Retinal pigment epithelial cell (primary cell): ENCODE measurements at places on chromosomes 6 and 20.
A peak's percentile ranks its signal among the peaks of the same experiment; 100 is the strongest.

DNA sequence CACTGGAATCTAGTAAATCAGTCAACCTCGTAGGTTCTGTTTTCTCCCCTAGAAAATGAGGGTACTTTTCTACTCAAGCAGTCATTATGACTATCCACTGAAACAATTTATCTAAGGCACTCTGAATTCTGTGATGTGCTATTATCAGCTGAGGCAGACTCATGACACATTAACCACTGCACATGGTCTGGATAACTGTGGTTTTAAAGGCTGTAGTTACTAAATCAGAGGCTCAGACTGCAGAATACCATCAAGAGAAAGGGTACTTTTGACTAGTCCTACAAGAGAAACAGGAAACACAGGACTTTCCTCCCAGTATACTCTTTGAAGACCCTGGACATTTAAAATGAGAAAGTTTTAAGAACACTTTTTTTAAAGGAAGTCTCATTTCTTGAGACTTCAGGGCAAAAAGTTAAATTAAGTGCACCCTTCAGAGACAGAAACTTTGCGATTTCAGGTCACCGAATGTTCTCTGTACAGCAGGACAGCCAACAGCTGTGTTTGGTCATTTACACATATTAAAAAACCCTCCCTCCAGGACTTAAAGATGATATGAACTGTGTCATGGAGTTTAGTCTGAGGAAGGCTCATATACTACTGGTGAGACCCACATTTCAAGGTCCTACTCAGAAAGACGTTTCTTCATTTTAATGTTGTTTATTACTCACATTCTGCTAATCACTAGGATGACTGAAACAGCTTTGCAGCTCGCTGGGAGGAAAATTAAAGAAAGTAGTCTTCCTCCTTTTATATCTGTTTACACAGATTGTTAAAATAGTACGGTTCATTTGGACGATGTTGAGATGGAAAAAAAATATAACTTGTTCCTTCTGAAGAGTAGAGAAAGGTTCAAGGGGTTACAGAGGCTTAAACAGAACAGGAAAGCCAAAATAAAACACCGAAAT, 19.9 kb downstream of the ATXN1 start:
- peak; percentile 82 for DNase-seq

DNA sequence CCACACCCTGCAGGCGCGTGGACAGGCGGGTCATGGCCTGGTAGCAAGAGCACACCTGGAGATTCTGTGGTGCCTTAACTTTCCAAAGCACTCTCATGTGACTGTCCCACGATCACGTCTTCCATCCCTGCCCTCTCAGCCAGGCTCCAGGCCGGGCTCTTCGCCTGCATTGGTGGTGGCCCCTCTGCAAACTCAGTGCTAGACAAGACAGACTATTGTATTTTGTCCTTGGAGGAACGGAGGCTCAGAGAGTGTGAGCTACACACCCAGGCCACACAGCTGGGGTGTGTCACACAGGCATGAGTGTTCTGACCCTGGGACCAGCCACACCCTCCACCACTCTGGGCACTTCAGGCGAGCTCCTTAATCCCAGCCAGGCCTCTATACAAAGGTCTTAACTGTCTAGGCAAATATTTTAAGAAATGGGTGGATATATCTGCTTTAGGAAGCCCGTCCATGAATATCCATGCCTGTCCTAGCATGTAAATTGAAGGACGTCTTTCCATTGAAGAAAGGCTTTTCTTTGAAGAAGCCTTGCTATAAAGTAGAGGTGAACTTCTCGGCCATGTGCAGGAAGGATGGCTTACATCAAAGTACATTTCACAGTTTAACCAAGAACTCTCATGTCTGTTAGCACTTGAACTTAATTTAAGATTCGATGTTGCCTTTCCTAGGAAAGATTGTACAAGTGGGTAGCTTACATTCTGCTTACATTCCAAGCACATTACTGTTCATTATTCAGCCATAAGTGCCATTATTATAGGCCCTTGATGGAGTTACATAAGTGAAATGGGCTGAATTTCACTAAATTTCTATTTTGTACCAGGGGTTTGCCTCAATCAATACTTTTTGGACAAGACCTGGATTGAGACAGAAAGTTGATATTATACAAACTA, 263.9 kb downstream of the DLL1 start:
- no peak for DNase-seq

DNA sequence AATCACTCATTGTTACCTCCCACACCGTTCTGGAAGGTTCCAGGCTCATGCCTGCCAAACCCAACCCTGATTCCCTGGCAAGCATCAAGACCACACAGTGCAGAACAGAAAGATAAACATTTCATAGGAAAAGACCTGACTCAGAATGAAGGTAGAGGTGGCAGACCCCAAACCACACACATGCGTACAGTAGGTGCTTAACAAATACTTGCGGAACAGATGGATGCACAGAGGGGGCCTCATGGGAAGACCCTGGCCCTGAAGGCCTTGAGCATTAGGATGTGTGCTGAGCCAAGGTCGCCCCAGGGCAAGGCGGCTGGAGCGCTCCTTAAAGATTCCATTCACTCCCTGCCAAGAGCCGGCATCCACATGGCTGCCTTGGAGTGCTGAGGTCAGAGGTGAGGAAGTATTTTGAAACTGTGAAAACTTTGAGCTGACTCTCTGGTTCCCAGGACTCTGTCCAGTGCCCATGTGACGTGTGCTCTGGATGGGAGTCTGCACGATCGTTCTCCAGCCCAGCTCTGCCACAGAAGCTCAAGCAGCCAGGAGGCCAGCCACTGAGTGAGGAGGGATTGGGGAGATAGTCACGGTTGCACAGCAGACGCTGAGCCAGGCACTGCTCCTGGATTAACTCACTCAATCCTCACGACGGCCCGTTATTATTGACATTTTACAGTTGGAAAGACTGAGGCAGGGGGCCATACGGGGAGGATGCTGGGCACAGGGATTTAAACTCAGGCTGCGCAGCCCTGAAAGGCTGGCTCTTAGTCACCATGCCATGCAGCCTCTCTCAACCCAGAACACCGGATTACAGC, 65.5 kb upstream of the AFDN start:
- peak; percentile 37 for DNase-seq

- DNase-seq, result no peak
These were observed 2.0 kb upstream of the DDR1 start for GRCh38 chr6:30882204-30882758.

DNA sequence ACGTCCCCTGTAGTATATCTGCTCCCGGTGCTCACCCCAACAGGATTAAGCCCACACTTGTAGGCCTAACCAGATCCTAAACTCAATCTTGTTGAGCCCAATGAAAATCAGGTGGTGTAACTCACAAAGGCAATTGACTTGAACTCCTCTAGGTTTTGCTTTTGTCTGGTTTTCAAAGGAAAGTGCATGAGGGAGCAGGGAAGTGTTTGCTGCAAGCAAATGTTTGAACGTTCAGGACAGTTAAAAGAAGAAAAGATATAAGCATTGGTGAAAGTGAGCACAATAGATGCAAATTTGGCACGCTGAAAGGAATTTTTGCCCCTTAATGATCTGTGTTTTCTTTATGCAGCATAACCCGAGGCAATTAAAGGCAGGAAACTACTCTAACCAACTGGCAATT, 212.6 kb downstream of the PLCB1 start:
- no peak for DNase-seq

DNA sequence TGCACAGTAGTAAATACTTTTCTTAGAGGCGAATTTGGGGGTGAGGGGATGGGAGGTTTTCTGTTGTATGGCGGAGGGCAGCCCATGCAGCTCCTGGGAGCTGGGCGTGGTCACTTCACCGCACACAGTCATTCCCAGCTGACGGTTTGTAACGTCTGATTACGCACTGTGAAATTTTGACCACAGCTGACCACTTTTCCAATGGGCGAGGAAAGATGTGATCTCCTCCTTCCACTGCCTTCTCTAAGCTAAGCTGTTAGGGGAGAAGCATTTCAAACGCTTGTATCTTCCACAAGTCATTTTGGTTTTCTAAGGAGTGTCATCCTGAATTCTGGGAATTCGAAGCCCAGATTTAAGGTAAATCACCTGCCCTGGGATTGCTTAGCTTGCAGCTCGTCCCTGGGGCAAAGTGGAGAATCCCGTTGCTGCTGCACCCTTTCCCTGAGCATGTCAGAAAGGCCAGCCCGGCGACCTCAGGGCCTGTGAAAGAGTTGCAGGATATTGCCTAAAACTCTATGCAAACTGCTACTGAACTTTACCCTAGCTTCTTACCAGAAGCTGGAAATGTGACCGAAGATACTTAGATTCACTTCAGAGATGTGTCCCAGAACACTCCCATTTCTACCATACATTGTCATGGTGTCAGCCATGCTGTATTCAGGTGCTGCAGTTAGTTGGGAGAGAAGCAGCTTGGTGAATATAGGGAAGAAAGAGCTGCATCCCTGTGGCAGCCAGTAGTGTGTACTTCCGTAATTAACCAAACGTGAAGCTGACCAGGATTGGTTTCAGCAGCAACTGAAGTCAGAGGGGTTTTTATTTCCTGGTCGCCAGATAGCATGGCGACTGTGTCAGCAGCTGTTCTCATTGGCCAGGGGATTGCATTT, 58.9 kb downstream of the RREB1 start:
- no peak for DNase-seq

DNA sequence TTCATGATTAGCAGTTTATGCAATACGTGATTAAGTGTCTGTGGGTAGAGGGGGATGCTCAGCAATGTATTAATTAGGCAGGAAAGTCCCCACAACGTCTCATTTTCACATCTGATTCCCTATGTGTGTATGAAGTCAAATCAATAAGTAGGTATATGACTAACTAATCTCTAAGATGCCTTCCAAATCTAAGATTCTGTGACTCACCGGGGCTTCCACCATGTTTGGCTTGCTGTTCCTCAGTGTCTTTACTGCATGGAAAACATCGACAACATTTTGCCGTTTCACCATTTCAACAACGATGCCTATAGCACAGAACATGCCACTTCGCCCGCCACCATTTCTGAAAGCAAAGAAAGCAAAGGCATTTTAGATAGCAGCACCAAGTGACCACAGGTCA, 72.0 kb upstream of the THEMIS start:
- no peak for DNase-seq

DNA sequence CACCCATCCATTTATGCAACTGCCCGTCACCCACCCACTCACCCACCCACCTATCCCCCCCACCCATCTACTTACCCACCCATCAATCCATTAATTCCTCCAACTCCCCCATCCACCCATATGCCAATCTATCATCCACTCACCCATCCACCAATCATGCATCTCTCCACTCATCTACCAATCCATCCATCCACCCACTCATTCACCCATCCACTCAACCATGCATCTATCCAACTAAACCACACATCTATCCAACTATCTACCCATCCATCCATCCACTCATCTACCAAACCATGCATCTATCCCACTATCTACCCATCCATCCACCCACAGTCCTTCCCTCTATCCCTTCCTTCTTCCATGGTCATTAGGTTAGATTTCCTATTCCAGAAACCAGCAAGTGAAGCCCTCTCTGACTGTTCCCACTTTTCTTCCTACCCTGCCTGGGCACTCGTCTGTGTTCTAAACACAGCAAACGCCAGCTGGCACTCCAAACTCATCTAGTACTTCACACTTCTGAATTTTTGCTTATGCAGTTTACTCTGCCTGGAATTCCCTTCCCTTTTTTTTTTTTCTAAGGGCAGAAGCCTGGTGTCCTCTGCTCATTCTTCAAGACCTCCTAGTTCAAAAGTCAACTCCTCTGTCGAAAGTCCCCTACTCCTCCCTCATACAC, 43.1 kb downstream of the ARHGAP40 start:
- no peak for DNase-seq

GRCh38 chr20:48448666-48449600, 378.9 kb downstream of the PREX1 start:
- DNase-seq, result no peak

- no peak for DNase-seq
These were observed 198.0 kb downstream of the BACH2 start for GRCh38 chr6:90098627-90099026.

- no peak for DNase-seq
These were observed 98.5 kb downstream of the PRDM1 start for GRCh38 chr6:106184629-106185028.

DNA sequence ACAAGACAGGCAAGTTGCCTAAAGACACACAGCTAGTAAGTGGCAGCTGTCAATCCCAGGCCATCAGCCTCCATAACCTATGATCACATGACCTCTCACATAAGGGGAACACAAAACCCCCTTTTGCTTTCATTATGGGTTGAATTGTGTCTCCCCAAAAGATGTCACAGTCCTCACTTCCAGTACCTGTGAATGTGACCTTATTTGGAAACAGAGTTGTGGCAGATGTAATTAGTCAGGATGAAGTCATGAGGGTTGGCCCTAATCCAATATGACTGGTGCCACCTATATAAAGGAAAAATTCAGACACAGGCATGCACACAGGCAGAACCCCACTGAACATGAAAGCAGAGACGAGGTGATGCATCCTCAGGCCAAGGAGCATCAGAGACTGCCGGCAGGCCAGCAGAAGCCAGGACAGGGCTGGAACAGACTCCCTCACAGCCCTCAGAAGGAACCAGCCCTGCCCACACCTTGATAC, 33.6 kb downstream of the GFOD1 start:
- peak; percentile 39 for DNase-seq

- no peak for DNase-seq
These were observed 168.9 kb downstream of the ZMYND8 start for GRCh38 chr20:47187450-47188195.

- DNase-seq, result peak; percentile 62
These were observed 330.0 kb downstream of the ZFAND3 start for GRCh38 chr6:38149531-38149930.

- no peak for DNase-seq
These were observed 24.5 kb downstream of the TENT5A start for GRCh38 chr6:81727876-81728517.

DNA sequence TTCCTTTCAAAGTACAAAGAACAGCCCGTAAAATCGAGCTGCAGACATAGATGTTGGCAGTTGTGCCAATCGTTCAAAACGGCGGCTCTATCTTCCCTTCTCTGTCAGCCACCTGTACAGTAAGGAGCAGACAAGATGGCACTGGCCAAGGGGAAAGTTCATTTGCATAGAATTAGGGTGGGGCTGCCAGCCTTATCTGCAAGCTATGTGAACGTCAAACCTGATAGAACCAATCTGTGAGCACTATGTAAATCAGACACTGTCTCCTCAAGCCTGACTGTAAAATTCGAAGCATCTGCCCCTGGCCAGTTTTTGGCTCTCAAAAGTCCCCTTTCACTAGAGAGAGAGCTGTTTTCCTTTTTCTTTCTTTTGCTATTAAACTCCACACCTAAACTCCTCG, 374.5 kb downstream of the EPM2A start:
- DNase-seq, result no peak

- no peak for DNase-seq
These were observed 88.8 kb downstream of the CD24 start for GRCh38 chr6:106885679-106886078.
